Smooth muscle cell of the coronary artery (primary cell): ENCODE measurements at places on chromosomes 7 and 10. TPM values are rescaled to one million over a fixed set of nuclear protein-coding genes. Genes with fewer than 3 reads are reported as not detected.

EGFR gene
- total RNA-seq: 29.3 and 35.5 TPM in 2 replicates

AGR2 gene
- not detected in 2 replicates for total RNA-seq

CLDN12 gene
- total RNA-seq: 21.2 and 36.4 TPM in 2 replicates

RBP3 gene
- under 0.01 TPM in 1 of 2 replicates, not detected in the other for total RNA-seq

SAMD9 gene
- total RNA-seq: 6.2 and 12.1 TPM in 2 replicates

NCF1 gene
- total RNA-seq: not detected in 2 replicates

ST8SIA6 gene
- 0.12 and 0.15 TPM in 2 replicates for total RNA-seq

ANKRD1 gene
- 1.5 and 315 TPM in 2 replicates for total RNA-seq

CDK1 gene
- 0.12 and 10.9 TPM in 2 replicates for total RNA-seq

ARPC1A gene
- total RNA-seq: 163 and 223 TPM in 2 replicates

SEMA4G gene
- total RNA-seq: 0.47 and 0.53 TPM in 2 replicates

SPDYE16 gene
- 0.12 and 0.15 TPM in 2 replicates for total RNA-seq

HPS1 gene
- total RNA-seq: 18.6 and 31.1 TPM in 2 replicates

RUFY2 gene
- 11.7 and 12.9 TPM in 2 replicates for total RNA-seq

TMUB1 gene
- 7.8 and 22.4 TPM in 2 replicates for total RNA-seq

CPA1 gene
- 0.15 and 0.35 TPM in 2 replicates for total RNA-seq

NXPH1 gene
- total RNA-seq: not detected in 2 replicates

AKR1D1 gene
- not detected in 2 replicates for total RNA-seq

KIF11 gene
- total RNA-seq: 1.2 and 6.5 TPM in 2 replicates

NPC1L1 gene
- 0.12 TPM in 1 of 2 replicates, not detected in the other for total RNA-seq

ERVW-1 gene
- total RNA-seq: not detected in 2 replicates

FRAT1 gene
- total RNA-seq: 0.83 and 1.1 TPM in 2 replicates

PIK3CG gene
- 0.12 TPM in 1 of 2 replicates, not detected in the other for total RNA-seq

UCMA gene
- total RNA-seq: not detected in 2 replicates

HGF gene
- 15.4 and 19.5 TPM in 2 replicates for total RNA-seq

CCL24 gene
- total RNA-seq: not detected in 2 replicates

CALCR gene
- total RNA-seq: not detected in 2 replicates

VAX1 gene
- total RNA-seq: not detected in 2 replicates

CYP26C1 gene
- 0.23 TPM in 1 of 2 replicates, not detected in the other for total RNA-seq

PKD2L1 gene
- not detected in 2 replicates for total RNA-seq
